ENCODE measurements at places on chromosomes 3 and 15. TPM values are rescaled to one million over a fixed set of nuclear protein-coding genes. Genes with fewer than 3 reads are reported as not detected.

The LMAN1L gene
- polyA plus RNA-seq, result not detected

DNA sequence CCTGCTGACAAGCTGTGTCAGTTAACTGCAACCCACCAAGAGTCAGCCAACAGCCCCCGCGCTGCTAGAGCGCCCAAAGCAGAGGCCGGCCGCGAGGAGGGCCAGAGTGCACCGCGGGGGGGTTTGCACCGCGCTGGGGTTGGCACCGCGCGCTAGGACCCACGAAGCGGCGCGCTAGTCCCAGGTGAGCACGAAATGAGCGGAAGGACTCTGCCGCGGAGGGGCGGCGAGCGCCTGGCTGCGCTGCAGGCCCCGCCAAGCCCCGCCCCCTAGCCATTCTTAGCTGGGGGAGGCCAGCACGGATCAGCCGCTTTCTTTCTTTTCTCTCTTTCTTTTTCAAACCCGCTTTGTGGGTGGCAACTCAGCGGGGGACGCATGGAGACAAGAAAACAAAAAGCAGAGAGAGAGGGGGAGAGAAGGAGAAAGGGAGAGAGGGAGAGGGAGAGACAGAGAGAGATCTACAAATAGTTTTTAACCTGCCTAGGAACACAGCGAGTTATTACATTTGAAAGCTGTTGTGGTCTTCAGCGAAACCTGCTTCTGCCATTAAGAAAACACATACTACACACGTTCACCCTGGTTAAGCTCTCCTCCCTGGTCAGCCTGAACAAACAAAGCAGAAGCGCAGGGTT lies 6.9 kb upstream of the FOXB1 start:
- DNase-seq, result no peak

- no peak for DNase-seq
Observed at GRCh38 chr15:45583731-45584639, 3.2 kb upstream of the BLOC1S6 start.

GRCh38 chr15:91849180-91849579 lies 4.3 kb upstream of the SLCO3A1 start:
- DNase-seq, result no peak

DNA sequence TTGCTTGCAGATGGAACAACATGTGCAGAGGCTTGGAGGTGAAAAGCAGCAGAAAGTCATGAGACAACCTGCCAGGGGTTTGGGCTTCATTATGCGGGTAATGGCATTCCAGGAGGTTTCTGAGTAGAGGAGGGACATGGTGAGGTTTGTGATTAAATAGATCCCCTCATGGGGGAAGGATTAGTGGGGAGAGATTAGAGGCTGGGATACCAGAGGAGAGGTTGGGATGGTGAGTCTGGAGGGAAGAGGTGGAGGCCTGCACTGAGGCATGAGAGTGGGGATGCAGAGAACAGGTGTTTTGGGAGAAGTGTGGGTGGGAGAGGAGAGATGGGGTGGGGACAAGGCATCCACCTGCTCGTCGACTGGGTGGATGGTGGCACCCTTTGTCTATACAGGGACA lies 6.8 kb upstream of the IQSEC1 start:
- no peak for DNase-seq

DNA sequence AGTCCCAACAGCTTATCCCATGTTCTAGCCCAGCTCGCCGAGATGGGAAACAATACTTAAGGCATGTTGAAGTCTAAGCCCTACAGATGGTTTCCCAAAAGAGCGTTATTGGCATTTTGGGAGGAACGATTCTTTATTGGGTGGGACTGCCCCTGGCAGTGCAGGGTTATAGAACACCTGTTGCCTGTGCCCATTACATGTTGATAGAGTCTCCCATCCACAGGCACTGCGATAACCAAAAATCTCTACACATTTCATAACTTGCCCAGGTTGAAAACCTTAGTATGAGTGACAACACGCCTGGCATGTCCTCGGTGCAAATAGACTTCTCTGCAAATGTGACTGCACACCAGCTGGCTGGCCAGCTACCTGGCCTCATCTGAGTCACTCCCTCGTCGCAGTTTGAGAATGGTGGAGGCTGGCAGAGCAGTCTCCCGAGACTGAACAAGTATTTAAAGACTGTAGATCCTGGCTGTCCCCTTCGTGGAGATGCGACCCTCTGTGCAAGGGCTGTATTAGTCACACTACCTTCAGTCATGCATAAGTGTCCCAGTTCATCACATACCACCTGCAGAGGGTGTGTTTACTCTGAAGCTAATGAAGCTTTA lies 18.7 kb downstream of the ZNF80 start:
- no peak for DNase-seq
